ENCODE measurements at places on chromosomes 2 and 18.

GRCh38 chr18:44592639-44593038 lies 88.0 kb upstream of the SETBP1 start:
- DNase-seq = no peak

DNA sequence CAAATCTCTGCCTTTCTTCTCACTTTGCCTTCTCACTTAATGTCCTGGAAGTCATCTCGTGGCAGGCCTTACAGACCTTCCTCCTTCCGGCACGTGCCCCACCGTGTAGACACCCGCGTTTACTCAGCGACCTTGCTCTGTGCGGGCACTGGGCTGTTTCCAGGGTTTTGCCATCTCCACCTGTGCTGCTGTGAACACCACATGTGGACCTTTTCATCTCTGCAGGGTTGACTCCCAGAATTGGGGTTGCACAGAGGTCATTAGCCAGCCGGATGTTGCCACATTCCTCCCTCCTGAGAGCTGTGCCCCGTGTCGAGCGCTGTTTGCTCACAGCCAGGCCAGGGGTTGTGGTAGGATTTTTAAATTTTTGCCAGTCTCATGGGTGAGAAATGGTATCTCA lies 25.4 kb downstream of the KCNG2 start:
- DNase-seq = no peak

- DNase-seq = no peak
These were observed 12.2 kb downstream of the BIN1 start for GRCh38 chr2:127094509-127095366.

GRCh38 chr2:88626171-88627054 lies 851 bp downstream of the EIF2AK3 start:
- peak; percentile 29 for DNase-seq

DNA sequence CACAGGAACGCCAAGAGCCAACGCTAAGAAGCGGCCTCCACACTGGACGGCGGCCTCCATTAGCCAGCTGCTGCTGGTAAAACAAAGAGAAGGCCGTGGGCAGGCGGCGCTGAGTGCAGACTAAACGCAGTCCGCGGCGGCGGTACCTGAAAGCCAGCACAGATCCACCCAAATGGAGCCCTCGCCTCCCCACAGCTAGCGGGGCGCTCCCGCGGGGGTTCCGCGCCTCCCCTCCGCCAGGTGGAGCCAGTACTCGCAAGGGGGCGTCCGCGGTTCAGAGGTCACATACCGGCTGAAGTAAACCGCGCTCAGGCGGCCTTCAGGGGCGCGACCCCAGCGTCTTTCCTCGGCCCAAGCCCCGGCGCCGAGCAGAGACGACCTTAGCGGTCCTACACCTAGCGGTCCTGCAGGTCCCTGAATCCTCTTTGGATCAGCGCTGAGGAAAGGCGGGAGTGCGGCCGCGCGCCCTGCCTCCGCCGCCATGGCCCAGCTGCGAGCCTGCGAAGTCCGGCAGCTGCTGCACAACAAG lies 293.1 kb upstream of the ERBB4 start:
- DNase-seq = peak; percentile 14

GRCh38 chr18:31091350-31091749 lies 10.9 kb downstream of the DSC2 start:
- DNase-seq = no peak

- no peak for DNase-seq
These were observed 37.5 kb downstream of the UXS1 start for GRCh38 chr2:106156305-106157296.

Measured in GM20000 (cell line).